Smooth muscle cell of the brain vasculature (primary cell): ENCODE measurements at places on chromosomes 2 and 18.

DNA sequence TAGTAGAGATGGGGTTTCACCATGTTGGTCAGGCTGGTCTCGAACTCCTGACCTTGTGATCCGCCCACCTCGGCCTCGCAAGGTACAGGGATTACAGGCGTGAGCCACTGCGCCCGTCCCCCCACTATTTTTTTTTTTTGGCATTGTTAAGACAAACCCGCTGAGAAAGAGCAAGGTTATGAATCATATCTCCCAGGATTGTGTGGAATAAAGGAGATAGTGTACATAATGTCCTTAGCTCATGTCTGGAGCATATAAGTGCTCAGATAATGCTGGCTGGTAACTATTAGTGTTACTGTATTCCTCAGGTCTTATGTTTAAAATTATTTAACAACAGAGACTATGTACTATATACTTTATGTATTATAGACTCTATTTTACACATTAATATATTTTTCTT lies 36.0 kb downstream of the TTC27 start:
- no peak for DNase-seq

DNA sequence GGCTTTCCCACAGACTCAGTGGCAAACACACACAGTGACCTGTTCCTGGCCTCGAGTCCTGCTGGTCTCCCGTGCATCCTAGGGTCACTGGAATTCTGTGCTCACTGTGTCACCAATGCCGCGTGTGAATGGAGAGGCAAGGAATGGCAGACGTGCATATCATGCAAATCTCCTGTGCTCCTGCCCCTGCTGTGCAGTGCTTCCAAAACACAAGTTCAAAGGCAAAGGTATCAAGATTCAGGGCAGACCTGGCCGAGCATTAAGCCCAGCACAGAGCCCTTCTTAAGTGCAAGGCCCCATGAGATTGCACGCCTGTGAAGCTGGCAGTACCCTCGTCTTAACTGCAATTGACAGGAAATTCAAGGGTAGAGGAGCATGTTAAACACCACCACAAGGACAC lies 129.1 kb downstream of the NDUFA10 start:
- no peak for DNase-seq

GRCh38 chr2:209425471-209426071 lies 1.7 kb downstream of the MAP2 start:
- no peak for DNase-seq

- no peak for DNase-seq
Measured at GRCh38 chr2:123870206-123870880, 154.7 kb upstream of the CNTNAP5 start.

GRCh38 chr2:205948496-205948837 lies 137.5 kb downstream of the INO80D start:
- DNase-seq = no peak

- no peak for DNase-seq
Measured at GRCh38 chr2:220736778-220737177, 835.3 kb downstream of the EPHA4 start.

- DNase-seq = peak; percentile 24
Measured at GRCh38 chr2:149926149-149926548, 338.6 kb upstream of the MMADHC start.

DNA sequence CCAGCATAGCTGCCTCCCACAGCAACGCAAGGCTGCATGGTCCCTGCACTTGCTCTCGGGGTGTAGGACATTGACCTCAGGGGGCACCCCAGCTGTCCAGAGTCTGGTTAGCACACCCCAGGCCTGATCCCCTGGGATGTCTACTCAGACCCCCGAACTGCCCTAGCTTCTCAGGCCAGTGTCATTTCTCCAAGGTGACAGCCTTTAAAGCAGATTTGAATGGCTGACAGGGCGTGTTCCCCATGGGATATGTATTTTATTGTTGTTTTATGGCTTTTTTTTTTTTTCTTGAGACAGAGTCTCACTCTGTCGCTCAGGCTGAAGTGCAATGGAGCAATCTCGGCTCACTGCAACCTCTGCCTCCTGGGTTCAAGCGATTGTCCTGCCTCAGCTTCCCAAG lies 40.8 kb upstream of the PTMA start:
- no peak for DNase-seq
